ENCODE measurements at places on chromosomes 6 and 20. TPM values are rescaled to one million over a fixed set of nuclear protein-coding genes. Genes with fewer than 3 reads are reported as not detected.

SLC39A7 gene
- 29.9 TPM for total RNA-seq

- DNase-seq: no peak
These were observed 49.2 kb downstream of the FYN start for GRCh38 chr6:111823831-111824607.

GRCh38 chr6:170497841-170498301 is 55.2 kb downstream of the PSMB1 start:
- DNase-seq: no peak

DNA sequence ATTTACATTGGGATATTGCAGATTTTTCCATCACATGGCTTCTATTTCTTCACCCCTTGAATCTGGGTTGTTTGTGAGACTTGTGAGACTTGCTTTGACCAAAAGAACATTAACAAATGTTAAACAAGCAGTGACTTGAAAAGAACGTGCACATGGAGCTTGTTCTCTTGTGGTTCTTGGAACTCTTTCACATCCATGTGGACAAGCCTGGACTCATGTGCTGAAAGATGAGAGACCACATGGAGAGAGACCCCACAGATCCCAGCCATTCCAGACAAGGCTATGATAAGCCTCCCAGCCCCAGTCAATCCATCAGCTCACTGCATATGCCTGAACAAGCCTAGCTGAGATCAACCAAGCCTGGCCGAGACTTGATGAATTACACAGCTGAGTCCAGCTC is 1365.7 kb upstream of the GJE1 start:
- no peak for DNase-seq

DUSP15 gene
- 8.6 TPM for total RNA-seq

DNA sequence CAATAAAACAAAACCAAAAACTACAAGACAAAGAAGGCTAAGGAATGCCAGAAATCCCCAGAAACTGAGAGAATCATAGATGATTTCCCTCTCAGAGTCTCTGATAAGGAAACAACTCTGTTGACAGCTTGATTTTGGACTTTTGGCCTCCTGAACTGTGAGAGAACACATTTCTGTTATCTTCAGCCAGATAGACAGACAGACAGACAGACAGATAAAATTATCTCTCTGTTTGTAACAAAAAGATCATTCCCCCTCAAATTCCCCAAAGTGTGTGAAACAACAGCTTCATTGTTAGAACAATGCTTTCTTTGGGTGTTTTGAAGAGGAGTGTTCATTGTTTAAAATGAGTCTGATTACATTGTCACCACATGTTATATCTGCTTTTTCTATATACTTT is 148.2 kb downstream of the BCKDHB start:
- DNase-seq: no peak

- DNase-seq: no peak
These were observed 30.7 kb downstream of the SSR1 start for GRCh38 chr6:7282097-7282906.

GRCh38 chr6:167350731-167351655 is 26.1 kb downstream of the TTLL2 start:
- peak; percentile 58 for DNase-seq

GRCh38 chr20:24972341-24972740 is 20.2 kb downstream of the APMAP start:
- DNase-seq: no peak

GRCh38 chr6:167762259-167762962 is 64.3 kb upstream of the AFDN start:
- no peak for DNase-seq

- DNase-seq: no peak
These were observed 658.8 kb downstream of the PTPRT start for GRCh38 chr20:42530855-42531448.

VSX1 gene
- not detected for total RNA-seq

DNA sequence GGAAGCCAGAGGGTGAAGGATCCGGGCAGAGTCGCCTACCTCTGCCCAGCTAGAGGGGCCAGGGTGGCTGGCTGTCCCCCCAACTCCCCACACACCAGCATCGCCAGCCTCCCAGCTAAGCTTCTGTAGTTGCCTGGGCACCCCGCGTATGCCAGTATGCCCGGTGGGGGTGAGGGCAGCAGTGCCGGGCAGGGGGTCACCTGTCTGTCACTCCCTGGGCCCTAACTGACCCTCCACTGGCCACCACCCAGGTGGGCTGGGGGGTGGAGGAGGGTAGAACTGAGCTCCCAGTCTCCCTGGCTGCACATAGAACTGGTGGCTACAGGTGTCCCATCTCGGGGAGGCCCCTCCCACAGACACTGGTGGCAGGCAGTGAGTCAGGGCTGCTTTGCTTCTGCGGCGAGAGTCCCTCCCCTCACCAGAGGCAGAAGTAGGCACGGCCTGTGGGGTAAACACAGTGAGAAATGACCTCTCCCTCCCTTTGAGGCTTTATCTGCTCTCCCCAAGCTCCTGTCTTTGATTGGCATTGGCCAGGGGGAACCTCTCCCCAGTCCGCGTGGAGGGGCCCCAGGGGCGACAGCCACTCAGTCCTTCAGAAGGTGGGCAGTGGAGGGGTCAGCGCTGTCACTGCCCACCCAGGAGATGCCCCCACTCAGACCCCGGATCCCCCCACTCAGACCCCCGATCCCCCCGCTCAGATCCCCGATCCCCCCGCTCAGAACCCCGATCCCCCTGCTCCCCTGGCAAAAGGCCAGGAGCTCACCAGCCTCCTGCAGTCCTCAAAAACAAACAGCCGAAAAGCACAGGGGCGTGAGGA is 2.5 kb downstream of the NTSR1 start:
- DNase-seq: peak; percentile 58

DNA sequence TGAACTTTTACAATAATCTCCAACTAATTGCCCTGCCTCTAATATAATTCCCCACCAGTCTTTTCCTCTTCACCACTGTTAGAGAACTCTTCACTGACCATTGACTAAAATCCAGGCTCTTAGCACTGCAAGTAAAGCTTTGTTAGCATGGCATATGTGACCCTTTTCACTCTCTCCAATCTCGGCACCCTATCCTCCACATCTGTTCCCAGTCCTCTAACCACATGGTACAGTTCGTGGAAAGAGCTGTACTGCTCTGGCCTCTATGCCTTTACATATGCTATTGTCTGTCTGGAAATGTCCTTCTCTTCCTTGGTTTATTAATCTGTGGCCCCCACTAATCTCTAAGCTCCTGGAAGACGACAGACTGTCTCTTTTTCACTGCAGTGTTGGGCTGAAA is 63.0 kb upstream of the EIF2S2 start:
- no peak for DNase-seq

ADAM33 gene
- total RNA-seq: not detected

- DNase-seq: no peak
These were observed 49.9 kb upstream of the CD83 start for GRCh38 chr6:14067656-14068055.

DNA sequence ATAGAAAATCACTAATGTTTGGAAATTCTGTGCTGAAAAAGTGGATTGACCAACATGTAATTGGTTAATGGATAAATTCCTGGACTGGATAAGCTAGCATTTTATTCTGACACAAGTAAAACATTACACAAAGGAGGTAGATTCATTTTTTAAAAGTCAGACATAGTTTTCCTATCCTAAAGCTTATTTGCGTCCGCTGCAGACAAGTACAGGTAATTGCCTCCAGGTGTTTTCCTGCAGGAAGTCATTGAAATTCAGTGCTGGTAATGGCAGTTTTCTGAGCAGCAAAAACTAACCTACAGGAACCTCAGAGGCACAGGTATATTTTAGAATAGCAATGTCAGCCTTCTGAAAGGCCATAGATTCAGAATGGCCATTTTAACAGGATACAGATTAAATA is 20.0 kb upstream of the HIVEP1 start:
- no peak for DNase-seq

GRCh38 chr6:166958926-166959861 is 2.8 kb upstream of the RNASET2 start:
- DNase-seq: peak; percentile 68

- DNase-seq: peak; percentile 70
These were observed 186.9 kb downstream of the TBC1D7 start for GRCh38 chr6:13141387-13141786.

SPATA25 gene
- 5.9 TPM for total RNA-seq

ARMH2 gene
- total RNA-seq: 0.54 TPM

MCHR2 gene
- not detected for total RNA-seq

DNA sequence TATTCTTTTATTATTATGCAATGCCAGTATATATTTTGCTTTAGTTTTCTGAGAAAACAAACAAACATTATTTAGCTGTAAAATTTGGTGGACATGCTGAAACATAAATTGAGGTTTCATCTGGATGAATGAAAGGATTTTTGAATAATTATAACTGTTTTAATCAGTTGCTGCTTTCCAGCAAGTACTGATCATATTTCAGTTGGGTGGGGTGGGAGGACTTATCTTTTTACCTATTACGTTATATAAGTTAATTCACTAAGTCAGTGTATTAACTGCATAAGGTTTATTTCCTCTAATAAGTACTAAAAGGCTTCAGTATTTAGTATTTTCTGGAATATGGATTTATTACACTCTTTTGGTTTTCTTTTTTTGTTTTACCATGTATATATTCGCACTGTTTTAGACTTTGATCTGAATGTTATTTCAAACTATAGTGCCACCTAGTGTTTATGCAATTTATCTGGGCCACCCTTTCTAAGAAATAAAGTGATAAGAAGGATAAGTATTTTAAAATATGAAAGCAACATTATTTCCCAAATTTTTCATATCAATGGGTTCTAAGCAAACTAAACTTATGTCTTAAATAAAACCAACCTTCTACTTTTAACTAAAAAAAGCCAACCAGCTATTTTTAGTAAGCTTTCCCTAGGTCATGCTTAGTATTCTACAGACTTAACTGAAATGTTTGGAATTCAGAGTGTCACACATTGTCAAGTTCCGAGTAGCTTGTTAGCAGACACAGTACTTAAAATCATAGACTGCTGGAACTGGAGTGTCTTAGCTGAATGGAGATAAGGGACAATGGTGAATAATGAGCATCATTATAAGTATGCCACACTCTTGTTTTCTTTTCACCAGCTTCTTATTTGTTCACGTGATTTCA is 105.4 kb upstream of the MCHR2 start:
- no peak for DNase-seq

RAET1L gene
- not detected for total RNA-seq

EYS gene
- under 0.01 TPM for total RNA-seq

- no peak for DNase-seq
These were observed 153.7 kb upstream of the OLIG3 start for GRCh38 chr6:137647762-137648447.

DNA sequence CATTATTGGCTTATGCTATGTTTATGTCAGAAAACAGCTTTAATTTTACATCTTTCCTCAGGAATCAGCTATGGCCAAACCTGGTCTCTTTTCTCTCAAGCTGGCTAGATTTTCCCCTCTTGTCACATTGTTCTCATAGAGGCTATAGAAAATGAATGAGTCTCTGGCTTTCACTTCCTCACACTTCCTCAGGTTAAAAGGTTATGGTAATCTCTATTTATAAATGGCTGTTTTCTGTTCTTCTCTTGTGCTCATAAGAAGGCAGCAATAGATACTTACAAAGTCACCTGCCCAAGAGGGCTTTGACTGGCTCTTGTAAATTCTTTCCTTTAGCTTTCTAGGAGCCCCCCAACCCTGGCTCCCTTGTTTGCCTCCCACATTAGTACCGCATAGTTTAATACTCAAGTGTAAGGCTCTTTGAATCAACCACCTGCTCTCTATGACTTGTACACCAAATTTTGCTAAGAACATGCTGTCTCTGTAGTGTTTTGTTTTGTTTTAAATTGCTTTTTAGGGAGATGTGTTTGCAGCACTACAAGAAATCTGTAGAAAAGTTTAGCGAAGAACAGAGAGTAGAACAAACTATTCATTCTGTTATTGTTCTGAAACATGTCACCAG is 897.4 kb upstream of the CITED2 start:
- DNase-seq: no peak

GRCh38 chr6:31285486-31285885 is 13.6 kb upstream of the HLA-C start:
- no peak for DNase-seq

DNA sequence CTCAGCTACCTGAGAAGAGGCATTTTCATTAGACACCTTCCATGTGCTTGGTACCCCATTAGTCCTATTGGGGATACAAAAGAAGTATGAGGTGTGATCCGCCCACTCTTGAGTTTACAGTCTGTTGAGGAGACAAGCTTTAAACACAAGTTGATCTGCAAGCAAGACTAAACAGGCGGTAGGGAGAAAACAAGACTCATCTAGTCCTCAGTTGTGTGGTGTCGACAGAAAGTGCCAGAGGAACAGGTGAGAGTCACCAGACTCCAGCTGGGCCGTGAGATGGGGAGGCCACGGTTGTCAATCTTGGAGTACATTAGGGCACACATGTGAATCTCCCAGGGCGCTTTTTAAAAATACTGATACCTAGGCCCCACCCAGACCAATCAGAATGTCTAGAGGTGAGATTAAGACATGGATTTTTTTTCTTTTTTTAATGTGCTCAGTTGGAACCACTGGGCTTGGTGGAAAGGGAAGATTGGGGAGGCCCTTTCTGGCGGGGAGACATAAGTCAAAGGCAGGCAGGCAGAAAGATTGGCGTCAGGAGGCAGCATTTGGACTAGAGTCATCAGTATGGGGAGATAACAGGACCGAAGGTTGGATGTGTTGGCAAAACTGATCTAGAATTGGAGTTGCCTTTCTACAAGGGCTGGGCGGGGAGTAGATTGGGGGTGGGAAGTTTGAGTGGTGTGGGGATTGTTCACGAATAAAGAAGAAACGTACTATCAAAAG is 10.4 kb downstream of the E2F3 start:
- no peak for DNase-seq

SLC22A2 gene
- total RNA-seq: not detected

TMEM200A gene
- total RNA-seq: 3.5 TPM

- peak; percentile 41 for DNase-seq
These were observed 12.4 kb downstream of the B4GALT5 start for GRCh38 chr20:49701241-49701790.

DNA sequence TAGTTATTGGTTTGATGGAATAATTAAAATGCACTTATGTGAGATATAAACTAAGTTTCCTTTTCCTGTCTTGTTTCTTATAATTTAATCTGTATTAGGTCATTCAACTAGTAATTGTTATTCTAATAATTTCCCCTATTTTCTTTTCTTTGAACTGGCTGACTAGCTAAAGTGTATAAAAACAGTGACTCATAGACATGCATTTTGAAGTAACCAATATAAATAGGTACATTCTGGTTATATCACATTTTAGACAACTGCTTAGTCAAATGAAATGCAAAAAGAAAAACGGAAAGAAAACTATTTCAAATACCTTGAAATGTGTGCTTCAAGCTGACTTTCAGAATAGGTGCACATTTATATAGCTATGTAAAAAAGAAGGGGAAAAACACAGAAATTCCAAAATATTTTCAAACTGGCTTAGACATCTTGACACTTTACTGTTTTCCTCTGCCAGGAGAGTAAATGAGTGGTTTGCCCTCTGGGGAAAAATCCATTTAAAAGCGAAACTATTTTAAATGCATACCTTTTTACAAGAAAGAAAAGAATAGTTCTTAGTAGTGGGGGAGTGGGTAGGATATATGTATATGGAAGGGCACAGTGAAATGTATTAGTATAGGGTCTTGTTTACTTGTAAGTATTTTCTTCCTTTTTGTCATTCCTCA is 28.3 kb downstream of the KCNQ5 start:
- no peak for DNase-seq

- no peak for DNase-seq
These were observed 70.3 kb upstream of the HEY2 start for GRCh38 chr6:125679128-125679527.

Data from hematopoietic multipotent progenitor cell (in vitro differentiated cells).